Mammary epithelial cell (primary cell): ENCODE measurements at places on chromosomes 1 and 21.

DNA sequence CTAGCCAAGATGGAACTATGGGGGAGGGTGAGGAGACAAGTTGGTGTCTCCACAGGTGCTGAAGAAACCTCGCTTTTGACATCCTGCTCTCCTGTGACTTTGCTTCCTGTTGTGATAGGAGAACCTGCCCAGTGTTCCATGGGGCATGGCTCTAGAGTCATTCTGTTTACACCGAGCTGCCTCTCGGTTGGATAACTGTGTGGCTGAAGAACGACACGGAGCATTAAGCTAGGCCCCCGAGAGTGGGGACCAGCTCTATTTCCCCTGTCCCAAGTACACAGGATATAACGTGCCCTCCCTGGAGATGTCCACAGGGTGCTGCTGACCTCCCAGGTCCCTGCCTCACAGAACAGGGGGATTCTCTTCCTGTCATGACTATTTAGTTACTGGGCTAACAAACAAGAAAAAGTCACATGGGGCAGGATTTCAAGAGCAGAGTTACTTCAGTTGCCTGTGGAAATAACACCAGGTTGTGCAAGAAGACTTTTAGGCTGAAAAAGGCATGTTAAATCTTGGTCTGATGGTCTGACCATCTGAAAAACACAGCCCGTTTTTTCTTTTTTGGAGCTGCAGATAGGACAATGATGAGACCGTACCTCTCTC lies 29.4 kb upstream of the PPP2R5A start:
- DNase-seq, result no peak

DNA sequence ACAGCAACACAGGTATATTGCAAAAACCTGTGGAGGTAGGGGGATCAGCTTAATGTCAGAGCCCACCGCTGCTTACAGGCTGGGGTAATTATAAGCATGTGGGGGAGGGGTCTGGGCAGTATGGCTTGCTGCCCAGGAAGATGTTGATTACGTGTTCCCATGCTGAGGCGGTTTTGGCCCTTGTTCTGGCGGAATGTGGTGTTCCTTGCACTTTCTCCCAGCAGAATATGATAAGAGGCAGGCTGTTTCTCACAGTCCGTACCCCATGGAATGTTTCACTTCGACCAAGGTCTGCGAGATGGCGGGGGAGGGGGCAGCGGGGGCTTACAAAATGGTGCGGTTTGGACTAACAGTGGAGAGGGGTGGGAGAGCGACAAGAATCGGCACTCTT lies 9.8 kb upstream of the HPCAL4 start:
- DNase-seq, result no peak

- DNase-seq, result no peak
Observed at GRCh38 chr1:211935448-211935970, 99.8 kb downstream of the INTS7 start.

- DNase-seq, result no peak
Observed at GRCh38 chr1:205026181-205026580, 16.8 kb upstream of the CNTN2 start.

DNA sequence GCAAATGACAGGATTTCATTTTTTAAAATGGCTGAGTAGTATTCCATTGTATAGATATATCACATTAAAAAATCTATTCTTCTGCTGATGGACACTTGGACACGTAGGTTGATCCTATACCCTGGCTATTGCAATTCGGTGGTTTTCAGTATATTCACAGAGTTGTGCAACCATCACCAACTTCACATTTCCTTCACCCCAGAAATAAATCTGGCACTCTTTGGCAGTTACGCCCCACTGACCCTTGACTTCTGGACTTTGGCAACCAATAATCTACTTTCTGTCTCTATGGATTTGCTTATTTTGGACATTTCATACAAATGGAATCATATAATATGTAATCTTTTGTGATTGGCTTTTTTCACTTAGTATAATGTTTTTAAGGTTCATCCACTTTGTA lies 35.9 kb downstream of the MAP3K7CL start:
- no peak for DNase-seq

- DNase-seq, result no peak
Observed at GRCh38 chr1:167862432-167863076, 51.4 kb downstream of the ADCY10 start.

GRCh38 chr1:177425199-177425598 lies 254.4 kb downstream of the BRINP2 start:
- DNase-seq, result no peak

DNA sequence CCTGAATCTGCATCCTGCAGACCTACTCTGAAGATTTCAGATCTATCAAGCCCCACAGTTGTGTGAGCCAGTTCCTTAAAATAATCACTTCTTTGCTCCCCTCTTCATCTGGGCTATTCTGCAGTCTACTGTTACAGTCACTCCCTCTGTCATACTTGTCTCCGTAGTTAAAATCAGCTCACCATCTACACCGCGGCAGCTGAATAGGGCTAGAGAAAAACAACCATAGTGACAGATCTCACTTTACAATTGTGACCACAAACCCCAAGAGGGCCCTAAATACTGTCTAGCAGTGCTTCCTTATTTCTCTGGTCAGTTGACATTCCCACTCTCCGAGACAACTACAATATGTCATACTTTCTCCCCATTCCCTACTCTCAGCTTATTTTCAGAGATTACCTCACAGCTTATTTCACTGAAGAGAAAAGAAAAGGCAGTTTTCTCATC lies 12.9 kb downstream of the DESI2 start:
- no peak for DNase-seq

DNA sequence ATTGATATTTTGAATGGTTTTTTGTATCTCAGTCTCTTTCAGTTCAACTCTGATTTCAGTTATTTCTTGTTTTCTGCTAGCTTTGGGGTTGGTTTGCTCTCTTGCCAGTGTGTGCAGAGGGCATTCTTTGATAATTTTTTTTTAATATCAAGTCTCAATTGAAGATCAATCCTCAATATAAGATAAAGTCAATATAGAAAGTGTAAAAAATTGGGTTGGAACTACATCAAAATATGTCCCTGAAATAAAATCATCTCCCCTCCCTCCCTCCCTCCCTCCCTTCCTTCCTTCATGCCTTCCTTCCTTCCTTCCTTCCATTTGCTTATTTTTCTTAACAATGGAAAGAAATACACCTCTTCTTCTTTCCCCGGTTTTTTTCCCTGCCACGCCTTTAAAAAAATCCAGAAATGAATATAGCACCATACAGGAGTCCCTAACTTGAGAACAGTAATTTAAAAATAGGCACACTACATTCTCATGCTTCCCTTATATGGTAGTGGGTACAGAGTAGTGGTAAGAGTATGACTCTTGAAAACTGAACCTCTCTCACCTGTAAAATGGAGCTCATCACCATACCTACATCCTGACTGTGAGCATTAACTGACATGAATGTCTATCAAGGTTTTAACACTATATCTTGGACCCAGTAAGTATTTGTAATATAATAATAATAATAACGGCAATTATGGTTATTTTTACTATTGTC lies 221.9 kb downstream of the GIPC2 start:
- no peak for DNase-seq

GRCh38 chr1:243549108-243549507 lies 293.3 kb downstream of the SDCCAG8 start:
- peak; percentile 56 for DNase-seq

- no peak for DNase-seq
Observed at GRCh38 chr21:37425684-37426083, 59.1 kb downstream of the DYRK1A start.

DNA sequence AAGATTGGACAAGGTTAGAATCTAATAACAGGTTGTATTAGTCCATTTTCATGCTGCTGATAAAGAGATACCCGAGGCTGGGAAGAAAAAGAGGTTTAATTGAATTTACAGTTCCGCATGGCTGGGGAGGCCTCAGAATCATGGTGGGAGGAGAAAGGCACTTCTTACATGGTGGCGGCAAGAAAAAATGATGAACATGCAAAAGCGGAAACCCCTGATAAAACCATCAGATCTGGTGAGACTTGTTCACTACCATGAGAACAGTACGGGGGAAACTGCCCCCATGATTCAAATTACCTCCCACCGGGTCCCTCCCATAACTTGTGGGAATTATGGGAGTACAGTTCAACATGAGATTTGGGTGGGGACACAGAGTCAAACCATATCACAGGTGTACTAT lies 22.9 kb upstream of the TTLL7 start:
- no peak for DNase-seq

DNA sequence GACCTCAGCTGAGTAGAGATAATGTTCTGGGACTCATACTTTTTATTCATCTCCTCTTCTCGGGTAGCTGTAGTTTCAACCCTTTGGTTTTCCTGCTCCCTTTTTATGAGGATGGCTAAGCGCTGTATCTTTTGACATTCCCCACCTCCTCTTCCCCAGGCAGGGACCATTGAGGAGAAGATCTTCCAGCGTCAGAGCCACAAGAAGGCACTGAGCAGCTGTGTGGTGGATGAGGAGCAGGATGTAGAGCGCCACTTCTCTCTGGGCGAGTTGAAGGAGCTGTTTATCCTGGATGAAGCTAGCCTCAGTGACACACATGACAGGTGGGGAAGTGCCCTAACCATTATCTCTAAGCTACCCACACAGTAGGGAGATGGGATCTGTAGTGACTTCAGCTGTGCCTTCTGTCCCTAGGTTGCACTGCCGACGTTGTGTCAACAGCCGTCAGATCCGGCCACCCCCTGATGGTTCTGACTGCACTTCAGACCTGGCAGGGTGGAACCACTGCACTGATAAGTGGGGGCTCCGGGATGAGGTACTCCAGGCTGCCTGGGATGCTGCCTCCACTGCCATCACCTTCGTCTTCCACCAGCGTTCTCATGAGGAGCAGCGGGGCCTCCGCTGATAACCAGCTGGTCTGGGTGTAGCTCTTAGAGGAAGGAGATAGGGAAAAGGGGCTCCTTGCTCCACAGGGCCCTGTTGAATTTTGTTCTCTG lies 25.6 kb downstream of the LRRC41 start:
- no peak for DNase-seq

DNA sequence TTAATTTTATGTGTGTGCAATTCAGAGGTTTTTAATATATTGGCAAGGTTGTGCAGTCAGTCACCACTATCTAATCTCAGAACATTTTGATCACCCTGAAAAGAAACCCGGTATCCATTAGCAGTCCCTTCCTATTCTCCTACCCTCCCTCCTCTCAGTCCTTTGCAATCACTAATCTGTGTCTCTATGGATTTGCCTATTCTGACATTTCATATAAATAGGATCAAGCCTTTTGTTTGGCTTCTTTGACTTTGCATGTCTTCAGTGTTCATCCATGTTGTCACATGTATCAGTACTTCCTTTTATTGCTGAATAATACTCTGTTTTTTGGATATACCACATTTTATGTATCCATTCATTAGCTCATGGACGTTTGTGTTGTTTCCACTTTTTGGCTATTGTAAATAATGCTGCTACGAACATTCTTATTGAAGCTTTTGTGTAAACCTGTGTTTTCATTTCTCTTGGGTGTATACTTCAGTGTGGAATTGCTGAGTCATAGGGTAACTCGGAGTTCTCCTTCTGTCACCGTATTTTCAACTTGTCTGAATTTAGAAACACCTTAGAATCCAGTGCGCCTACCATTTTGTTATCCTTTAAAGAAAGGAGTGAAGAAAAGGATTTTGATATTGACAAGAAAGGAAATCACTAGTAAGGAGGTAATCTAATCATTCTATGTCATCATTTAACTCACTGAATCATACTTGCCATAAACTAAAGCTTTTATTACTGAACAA lies 3.4 kb downstream of the CEP85 start:
- DNase-seq, result peak; percentile 26

- no peak for DNase-seq
Observed at GRCh38 chr1:154589780-154590179, 18.2 kb downstream of the ADAR start.

GRCh38 chr1:10591010-10591409 lies 116.3 kb downstream of the PEX14 start:
- DNase-seq, result no peak

DNA sequence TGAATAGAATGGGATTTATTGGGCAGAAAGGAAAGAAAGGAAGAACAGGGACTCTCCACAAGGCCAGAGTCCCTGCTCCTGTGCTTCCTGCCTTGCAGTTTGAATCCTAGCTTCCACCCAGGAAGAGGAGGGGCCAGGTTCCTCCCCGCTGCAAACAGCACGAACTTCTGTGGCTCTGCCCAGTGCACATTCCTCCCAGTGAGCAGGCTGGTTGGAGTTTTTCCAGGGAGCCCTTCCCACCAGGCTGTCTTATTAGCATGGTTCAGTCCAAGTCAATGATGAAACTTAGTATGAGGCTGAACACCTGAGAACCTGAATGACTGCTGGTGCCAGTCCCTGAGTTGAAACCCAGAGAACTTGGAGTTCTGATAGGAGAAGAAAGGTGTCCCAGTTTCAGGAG lies 247.2 kb downstream of the DUSP10 start:
- peak; percentile 28 for DNase-seq

GRCh38 chr1:113768916-113769600 lies 9.8 kb upstream of the PHTF1 start:
- no peak for DNase-seq

- DNase-seq, result no peak
Observed at GRCh38 chr1:155004352-155005075, 1.9 kb downstream of the ZBTB7B start.

GRCh38 chr1:190478149-190479049 lies 735 bp upstream of the BRINP3 start:
- peak; percentile 20 for DNase-seq
